CD4-positive, alpha-beta T cell (primary cell): ENCODE measurements at places on chromosomes 2 and 18.

DNA sequence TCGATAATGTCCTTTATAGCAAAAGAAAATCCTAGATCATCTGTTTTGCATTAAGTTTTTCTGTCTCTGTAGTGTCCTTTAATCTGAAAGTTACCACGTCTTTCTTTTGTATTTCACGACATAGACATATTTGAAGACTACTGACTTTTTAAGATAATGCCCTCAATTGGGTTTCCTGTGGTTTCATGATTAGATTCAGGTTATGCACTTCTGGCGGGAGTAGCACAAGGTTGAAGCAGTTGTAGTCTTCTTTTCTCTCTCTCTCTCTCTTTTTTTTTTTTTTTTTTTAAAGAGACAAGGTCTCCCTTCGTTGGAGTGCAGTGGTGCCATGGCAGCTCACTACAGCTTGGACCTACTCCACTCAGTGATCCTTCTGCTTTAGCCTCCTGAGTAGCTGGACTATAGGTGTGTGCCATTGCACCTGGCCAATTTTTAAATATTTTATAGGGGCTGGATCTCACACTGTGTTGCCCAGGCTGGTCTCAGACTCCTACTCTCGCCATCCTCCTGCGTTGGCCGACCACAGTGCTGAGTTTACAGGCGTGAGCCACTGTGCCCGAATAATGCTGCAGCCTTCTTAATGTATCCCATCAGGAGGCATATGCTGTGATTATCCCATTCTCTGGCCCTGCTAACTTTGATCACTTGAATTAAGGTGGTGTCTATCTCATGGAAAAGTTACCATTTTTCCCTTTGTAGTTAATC is 3.9 kb downstream of the INPP4A start:
- DNase-seq, result no peak

DNA sequence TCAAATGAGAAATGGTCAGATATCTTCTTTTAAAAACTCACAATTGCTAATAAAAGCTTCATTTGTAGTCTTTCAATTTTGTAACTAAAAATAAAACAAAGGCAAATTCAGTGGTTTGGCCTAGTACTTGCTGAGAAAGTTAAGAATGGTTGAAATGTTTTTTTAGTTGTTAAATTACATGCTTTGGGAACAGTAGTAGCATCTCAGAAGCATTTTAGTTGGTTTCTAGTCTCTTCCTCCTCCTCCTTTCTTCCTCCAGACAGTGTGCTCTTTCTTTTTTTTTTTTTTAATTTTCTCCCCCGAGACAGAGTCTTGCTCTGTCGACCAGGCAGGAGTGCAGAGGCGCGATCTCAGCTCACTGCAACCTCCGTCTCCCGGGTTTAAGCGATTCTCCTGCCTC is 9.8 kb downstream of the TRAK2 start:
- no peak for DNase-seq

GRCh38 chr2:72954376-72955227 is 37.3 kb downstream of the EMX1 start:
- DNase-seq, result no peak

DNA sequence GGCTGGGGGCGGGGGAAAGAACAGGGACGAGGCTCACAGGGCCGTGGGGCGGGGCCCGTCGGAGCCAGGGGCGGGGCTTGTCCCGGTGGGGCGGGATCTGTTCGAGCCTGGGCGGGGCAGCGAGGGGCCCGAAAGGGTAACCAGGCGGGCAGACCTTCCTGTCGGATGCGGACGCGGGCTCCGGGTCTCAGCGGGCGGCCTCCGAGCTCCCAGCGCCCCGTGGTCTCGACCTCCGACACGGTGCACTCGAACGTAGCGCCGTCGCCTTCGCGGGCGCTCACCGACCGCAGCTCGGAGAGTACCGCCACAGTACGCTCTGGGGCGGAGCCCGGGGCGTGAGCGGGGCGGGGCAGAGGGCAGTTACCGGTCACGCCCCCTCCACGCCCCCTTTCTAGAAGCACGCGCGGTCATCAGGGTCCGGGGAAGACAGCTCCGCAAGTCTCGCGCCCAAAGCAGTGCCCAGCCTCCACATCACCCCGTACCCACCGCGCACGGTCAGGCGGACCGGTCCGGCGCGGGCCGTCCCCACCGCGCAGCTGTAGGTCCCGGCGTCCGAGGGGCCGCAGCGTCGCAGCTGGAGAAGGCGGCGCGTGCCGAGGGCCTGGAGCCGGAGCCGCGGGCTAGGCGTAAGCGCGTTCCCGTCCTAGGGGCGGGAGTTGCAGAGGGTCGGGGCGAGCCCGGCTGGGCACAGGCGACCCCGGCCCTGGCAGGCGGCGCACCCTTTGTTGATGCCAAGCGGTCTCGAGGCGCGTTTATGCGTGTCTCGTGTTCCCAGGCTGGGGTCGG is 8.7 kb downstream of the TMEM198 start:
- peak; percentile 53 for DNase-seq

DNA sequence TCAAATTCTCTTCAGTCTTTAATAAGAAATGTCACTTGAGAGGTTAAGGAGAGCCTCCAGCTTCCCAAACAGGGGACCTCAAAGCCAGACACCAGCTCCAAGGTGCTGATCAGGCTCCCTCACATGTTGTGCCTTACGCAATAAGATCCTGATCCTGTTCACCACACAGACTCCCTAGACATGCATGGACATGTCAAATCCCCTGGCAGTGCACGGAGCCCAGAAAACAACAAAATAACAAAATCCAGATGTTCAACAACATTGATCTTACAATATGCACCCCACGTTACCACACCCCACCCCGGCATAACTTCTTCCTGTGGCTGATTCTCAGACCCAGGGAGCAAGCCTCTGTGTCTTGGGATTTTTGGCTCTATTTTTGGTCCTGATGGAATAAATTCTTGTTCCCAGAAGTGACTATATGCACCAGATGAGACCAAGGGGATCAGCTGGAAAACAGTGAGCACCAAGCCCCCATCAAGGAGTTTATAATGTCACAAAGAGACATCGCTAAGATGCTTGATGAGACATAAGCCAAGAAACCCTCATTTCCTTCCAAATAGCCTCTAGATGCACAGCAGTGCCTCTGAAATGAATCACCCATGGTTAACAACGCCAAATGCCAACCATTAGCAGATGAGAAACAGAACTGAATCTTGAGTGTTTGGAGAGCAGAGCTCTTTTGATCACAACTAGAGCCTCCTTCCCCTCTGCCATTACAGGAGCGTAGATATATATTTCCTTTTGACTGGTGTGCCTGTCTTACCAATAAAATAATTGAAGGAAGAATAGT is 198.2 kb downstream of the PRKCE start:
- DNase-seq, result no peak

GRCh38 chr2:170671079-170671478 is 44.1 kb upstream of the SP5 start:
- DNase-seq, result no peak

GRCh38 chr2:70897203-70897976 is 38.3 kb upstream of the ATP6V1B1 start:
- no peak for DNase-seq

GRCh38 chr18:25538175-25538922 is 186.4 kb upstream of the ZNF521 start:
- DNase-seq, result no peak

GRCh38 chr18:46756559-46757201 is at the start of gene ST8SIA5:
Gene ST8SIA5 (minus strand): TSS chr18:46757053. CDS start chr18:46756508, 545 bp downstream.
- no peak for DNase-seq

DNA sequence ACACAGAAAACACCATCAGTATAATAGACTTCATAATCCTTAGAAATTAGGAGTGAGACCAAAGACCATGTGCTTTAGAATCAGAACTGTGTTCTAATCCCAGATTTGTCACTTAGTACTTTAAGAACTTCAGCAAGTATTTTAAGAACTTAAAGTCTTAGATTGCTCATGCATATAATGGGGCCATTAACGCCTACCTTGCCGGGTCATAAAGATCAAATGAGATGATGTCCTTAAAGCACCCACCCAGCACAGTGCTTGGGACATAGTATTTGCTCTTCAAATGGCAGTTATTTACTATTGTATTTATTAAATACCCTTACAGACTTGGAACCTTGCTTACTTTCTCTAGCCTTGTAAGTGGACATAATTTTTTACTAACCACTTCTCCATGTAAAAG is 156.1 kb downstream of the GREB1L start:
- DNase-seq, result no peak

- no peak for DNase-seq
Observed at GRCh38 chr2:102597788-102598187, 21.6 kb upstream of the SLC9A2 start.

DNA sequence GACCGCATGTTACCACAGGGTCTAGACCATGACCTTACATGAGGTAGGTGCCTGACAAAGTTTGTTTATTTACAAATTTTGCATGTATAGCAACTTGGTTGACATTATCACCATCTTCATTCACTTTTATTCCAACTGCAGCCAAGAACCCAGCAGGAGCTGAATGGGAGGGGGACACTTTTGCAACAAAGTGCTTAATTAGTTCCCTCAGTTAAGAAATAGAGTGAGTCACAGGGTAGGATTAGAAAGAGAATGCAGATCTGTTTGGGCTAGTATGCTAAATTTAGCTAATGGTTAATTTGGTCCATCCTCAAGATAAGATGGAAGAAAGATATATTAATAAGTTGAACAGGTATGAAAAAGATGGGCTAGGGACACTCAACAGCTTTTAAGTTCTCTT is 678.9 kb downstream of the ARHGAP15 start:
- DNase-seq, result no peak

GRCh38 chr2:181076658-181077057 is 96.3 kb downstream of the UBE2E3 start:
- no peak for DNase-seq

DNA sequence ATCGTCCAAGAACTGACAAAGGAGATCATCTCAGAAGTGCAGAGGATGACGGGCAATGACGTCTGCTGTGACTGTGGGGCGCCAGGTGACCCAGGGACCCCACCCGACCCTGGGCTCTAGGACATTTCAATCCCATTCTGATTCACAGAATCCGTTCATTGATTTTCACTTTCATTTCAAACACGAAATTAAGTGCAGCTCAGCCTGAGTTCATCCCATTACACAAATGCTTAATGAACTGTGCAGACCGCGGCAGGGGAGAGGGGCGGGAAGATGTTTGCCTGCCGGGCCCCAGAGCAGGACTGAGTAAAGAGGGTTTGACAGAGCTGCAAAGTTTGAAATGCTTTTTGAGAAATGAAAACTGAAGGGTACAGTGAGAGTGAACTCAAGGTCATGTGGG is 67.1 kb downstream of the ITGB1BP1 start:
- no peak for DNase-seq

- DNase-seq, result no peak
Observed at GRCh38 chr2:26687328-26687727, 5.2 kb upstream of the KCNK3 start.

DNA sequence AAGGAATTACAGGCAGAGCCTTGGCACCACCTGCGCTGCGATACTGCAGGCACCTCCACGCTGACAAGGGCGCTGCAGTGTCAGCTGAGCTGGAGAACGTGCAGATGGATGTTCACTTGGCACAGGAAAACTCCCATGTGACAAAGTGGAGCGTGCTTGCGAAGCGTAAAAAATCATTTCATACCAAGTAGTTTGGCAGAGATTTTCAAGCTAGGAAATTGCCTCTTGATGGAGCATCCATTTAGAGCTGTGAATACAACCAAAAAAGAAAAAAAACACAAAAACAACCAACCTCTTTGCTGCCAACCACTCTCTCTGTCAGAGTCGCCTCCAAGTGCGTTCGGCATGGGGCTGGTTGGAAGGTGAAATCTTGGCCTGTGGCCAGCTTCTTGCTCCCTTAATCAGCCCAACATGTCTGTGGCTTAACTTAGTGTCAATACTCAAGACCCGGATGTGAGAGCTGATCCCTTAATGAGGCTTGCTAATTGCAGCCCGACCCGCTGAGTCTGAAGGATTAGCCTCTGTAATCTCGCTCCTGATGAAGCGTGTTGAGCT is 38.1 kb downstream of the ACOXL start:
- no peak for DNase-seq

DNA sequence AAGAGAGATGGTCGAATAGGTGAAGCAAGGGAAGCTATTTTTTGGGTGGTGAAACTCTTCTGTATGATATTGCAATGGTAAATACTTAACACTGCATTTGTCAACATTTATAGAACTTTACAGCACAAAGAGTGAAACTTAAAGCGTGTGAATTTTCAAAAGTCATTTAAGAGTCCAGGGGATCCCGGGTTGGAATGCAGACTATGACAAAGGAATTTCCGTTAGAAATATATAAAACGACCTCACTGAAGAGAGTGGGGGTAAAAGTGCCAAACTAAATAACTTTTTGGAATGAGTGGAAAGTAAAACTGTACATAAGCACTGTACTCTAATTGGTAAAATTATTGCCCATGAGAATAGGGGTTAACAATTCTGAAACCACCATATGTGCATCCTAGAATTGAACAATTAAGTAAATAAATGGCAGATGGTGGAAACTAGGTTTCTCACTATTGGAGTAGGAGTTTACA is 191.0 kb upstream of the FN1 start:
- DNase-seq, result no peak

- no peak for DNase-seq
Observed at GRCh38 chr2:62016957-62017356, 111.5 kb downstream of the COMMD1 start.

DNA sequence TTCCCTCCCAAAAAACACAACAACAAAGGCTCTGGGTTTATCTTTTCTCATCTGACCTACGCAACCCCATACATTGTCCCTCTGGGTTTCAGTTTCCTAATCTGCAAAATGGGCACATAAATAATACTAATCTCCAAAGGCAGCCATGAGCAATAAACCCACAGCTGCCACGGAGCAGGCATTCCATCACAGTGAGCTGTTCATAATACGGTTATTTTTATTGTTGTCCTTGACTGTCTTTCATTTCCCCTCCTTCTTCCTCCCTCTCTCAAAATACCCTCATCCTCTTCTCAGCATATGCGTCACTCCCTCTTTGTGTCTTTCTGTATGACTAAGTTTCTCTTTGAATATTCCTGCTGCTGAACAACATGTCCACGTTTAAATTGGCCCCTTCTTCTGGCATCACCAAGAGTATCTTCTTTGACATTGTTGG is 129.8 kb upstream of the CAB39 start:
- DNase-seq, result no peak

DNA sequence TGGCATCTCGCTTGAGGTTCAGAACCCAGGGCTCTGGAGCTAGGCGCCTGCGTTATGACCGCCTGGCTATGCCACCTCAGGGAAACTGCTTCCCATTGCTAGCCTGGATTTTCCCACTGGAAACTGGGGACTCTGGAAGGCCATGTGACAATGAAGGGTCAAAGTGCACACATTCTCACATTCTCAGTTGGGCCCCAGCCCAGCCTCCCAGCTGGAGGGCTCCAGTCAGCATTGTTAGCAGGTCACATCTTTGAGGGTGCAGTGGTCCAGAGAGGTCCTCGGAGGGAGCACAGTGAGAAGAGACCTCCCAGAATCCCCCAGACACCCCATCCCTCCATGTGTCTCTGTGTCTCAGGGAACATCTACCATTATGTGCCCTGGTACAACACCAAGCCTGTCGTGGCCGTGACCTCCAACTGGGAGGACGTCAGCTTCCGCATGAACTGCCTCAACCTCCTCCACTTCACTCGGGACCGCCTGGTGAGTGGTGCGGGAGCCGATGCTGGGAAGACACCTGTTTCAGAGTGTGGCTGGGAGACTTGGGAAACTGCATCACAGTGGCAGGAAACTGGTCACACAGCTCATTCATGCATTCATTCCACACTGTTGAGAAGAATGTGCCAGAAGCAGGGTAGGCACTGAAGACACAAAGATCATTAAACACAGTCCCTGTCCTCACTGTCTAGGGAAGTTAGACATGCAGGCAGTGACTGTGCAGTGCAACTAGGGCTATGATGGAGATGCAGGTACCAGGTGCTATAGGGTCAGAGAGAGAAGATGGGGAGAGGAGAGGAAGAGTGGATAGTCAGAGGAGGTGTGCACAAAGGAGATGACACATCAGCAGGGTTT is 41.6 kb downstream of the FER1L5 start:
- no peak for DNase-seq
